RWPE1 (cell line): ENCODE measurements at places on chromosomes 5 and 9.

DNA sequence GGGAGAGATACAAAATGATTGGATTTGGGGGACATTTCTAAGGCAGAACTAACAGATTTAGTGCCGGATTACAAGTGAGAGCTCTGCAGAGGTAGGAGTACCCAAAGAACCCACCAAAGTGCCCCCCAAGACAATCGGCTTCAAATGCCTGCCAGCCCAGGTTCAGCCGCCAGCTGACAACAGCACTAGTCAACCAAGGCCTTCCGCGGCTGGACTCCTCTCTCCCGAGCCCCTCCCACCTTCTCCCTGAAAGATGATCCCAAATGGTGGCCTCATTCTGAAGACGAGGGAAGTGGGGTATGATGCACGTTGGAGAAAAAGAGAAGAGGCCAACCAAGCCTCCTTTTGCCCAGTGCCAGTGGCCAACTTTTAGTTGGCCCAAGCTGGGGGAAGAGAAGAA, 210.4 kb upstream of the SLC30A5 start:
- DNase-seq, result no peak

- no peak for DNase-seq
These were observed 111.0 kb downstream of the DPYSL3 start for GRCh38 chr5:147398860-147399259.

GRCh38 chr9:134322781-134323241, 3.4 kb upstream of the RXRA start:
- no peak for DNase-seq

DNA sequence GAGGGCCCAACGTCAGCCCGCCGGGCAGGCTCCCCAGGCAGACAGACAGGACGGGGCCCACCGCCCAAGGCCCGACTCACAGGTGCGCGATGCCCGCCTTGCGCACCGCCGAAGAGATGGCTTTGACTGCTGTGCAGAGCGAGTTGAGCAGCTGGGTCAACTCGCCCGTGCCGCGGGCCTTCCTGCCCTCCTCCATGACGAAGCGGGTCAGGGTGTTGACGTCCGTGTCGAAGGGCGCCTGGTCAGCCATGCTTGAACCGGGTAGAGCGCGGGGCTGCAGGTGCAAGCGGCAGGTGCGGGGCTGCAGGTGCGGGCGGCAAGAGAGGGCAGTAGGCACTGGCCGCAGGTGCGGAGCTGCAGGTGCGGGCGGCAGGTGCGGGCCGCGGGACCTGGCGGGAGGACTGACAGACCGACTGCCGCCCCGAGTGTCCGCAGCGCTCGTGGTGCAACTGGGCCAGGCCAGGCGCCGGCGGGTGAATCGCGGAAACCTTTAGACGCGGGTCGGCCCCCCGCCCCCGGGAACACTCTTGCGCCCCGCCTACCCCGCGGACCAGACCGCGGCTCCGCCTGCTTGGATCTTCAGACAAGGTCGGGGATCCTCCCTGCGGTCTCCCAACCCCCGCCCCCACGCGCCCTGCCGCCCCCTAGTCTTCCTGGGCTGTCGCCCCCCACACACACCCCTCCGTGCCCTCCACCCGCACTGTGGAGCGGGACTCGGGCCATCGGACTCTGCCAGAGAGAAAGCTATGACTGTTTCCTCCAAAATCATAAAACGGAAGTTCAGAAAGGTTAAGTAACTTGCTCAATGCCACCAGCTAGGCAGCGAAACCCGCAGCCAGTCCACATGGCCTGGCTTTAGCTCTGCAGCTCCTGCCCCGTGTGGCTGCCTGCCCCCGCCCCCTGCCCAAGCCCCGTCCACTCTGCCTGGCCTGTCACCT, at the start of gene FBP1:
TSS of gene FBP1 (minus strand) at position 458 of the 938 bp plus-strand sequence. CDS start at position 250, 208 bp downstream.
- peak; percentile 23 for DNase-seq

GRCh38 chr9:98894171-98894570, 49.5 kb upstream of the COL15A1 start:
- DNase-seq, result no peak

DNA sequence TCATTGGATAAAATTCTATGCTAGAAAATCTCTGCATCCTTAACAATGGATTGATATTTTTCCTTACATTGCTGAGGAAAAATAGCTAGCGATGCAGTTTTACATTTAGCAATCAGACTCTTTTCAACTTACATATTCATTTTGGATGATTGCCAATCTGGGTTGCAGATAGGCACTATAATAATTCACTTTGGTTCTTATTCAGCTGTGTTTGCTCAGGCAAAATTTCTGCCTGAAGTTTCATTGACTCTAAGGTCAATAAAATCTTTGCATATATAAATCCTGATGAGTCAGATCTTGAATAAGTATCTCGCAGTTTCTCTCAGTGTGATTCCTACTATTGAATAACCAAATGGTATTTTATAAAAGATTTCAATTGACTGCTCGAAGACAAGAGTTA, 1105.8 kb downstream of the CDH18 start:
- DNase-seq, result no peak

DNA sequence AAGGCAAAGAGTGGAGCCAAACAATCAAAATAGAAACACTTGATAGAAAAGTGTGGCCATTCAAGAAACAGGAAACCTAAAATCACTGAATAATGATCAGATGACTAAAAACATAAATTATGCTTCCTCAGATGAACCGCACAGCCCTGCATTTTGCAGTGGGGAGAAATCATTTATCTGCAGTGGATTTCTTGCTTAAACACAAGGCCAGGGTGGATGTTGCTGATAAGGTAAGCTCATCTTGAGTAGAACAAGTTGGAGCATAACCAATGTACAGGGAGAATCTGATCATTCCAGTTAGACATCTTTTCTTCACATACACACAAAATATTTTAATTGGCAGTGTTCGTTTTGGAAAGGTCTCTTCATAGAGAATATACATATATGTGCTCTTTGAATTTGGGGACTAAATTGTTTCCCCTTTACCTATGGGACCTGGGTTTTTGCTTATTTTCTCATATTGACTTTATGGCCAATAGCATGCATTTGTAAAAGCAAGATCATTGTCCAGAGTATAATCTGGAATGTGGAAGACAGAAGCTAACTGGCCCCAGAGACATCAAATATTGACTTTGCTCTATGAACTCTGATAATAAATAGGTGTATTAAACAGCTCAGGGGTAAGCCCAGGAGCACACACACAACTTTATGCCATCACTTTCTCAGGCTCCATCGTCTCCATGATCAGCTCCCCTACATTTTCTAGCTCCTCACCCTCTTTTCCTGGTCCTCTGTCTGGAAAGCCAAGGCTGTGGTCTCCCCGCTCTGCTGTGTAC, 9.1 kb downstream of the ANKDD1B start:
- DNase-seq, result no peak
